OCI-LY7 (cell line): ENCODE measurements at places on chromosomes 3 and 15. TPM values are rescaled to one million over a fixed set of nuclear protein-coding genes. Genes with fewer than 3 reads are reported as not detected.

The SETD2 gene
- 74.5 and 79.3 TPM in 2 replicates for total RNA-seq

The CCDC54 gene
- not detected in 2 replicates for total RNA-seq

DNA sequence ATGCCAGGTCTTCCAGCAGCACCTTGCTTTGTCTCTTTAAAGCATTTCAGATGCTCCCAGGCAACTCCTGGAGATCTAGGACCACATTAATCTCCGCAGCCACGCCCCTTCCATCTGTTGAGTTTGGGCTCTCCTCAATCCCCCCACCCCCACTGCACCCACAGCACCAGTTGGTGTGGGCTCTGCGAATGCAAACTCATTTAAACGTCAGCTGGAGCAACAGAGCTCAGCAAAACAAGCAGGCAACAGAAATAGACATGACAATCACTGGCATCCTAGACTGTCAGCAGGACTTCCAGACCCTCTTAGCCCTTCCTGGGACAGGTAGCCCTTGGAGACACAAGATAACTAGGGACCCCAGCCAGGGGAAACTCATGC lies 106.9 kb downstream of the LSM3 start:
- DNase-seq = no peak

The OR5K2 gene
- total RNA-seq = not detected in 2 replicates

DNA sequence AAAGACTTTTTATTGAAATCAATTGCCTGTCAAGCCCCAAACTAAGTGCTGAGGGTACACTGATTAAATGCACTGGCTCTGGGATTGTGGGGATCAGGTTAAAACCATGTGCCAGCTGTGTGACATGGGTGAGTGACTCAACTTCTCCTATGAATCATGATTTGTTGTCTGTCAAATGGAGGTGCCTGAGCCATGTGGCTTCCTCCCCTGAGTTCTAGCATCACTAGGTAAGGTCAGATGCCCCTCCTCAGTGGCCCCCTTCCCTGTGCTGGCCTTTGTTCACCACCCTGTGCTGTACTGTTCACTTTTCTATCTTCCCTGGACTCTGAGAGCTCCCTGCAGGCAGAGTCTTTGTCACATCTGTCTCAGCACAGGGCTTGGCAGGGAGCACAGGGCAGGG lies 43.6 kb upstream of the ATP2B2 start:
- DNase-seq = no peak

GRCh38 chr15:94322141-94322540 lies 90.8 kb downstream of the MCTP2 start:
- DNase-seq = no peak

- no peak for DNase-seq
Observed at GRCh38 chr3:153528473-153528872, 366.4 kb downstream of the RAP2B start.

The PLIN1 gene
- 0.19 and 0.46 TPM in 2 replicates for total RNA-seq

DNA sequence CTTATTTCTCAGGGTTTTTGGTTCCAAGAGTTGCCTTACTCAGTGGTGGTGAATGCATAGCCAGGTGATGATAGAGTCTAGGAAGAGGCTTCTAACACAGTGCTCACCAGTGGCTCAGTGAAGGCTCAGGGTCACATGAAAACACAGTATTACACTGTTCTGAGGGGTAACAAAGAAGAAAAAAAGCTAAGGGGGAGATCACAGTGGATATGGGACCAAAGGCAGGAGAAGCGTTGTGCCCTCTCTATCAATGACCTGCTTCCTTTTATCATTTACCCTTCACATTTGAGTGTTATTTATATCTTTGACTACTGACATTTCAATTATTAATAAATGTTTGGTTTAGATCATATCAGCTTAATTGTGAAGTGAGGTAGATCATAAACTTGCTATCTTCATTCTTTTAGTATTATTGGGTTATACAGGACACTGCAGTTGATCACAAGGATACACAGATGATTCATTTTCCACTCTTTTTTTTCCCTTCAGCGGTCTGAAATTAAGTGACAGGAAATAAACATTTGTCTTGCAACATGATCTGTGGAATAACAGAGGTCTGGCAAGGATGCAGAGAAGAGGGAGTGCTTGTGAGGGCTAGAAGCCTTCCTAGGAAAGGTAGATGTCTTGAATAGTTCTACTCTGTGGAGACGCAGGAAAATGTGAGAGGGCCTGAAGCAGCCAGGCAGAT lies 171.7 kb downstream of the C3orf38 start:
- DNase-seq = no peak

GRCh38 chr3:173865900-173866498 lies 468.5 kb downstream of the NLGN1 start:
- DNase-seq = no peak

GRCh38 chr15:38860253-38860652 lies 295.6 kb upstream of the RASGRP1 start:
- no peak for DNase-seq

GRCh38 chr3:182258538-182259177 lies 534.6 kb upstream of the ATP11B start:
- peak; percentile 65 for DNase-seq

DNA sequence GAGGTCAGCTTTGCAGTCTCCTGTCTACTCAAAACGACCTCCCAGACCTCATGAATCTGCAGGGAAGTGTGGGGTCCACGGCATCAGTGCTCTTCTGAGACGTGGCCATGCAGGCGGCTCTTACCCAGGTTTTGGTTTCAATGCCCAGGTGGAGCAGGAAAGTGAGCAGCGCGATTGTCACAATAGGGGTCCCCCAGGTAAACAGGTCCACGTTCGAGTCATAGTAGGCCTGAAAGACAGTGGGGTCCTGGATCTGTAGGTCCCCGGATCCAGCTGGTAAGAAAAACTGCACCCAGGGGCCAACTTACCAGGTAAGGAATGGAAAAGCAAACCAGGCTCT lies 182.5 kb downstream of the ATP10A start:
- no peak for DNase-seq

DNA sequence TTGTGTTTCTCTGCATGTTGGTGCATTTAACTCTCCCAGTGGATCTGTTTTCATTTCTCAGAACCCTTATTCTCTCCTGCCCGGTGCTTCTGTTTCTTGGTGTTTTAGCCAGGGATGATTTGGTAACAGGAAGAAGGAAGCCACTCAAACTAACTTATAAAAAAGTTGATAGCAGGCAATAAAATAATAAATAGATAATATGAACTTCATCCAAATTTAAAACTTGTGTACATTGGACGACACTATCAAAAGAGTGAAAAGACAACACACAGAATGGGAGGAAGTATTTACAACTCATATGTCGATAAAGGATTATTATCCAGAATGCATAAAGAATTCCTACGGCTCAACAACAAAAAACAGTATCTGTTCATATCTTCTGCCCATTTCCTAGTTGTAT lies 37.3 kb upstream of the CHRNA7 start:
- no peak for DNase-seq

The DUOX2 gene
- total RNA-seq = 0.06 TPM in 1 of 2 replicates, not detected in the other

The ZBBX gene
- total RNA-seq = not detected in 2 replicates

DNA sequence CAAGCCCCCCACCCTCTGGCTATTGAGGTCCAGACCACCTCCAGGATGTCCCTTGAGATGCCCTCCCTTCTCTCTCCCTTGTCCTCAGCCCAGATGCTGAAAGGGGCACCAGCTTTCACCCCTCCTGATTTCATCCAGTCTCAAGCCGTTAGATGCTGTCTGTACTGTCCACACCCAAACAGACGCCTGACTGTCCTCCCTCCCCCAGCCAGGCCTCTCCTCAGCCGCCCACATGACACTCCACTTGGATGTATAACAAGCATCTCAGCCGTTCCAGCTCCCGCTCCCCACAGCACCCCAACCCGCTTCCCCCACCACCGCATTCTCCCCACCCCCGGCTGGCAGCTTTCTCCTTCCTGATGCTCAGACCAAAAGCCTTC lies 25.0 kb upstream of the CYP11A1 start:
- no peak for DNase-seq

The NR2F2 gene
- total RNA-seq = not detected in 2 replicates

DNA sequence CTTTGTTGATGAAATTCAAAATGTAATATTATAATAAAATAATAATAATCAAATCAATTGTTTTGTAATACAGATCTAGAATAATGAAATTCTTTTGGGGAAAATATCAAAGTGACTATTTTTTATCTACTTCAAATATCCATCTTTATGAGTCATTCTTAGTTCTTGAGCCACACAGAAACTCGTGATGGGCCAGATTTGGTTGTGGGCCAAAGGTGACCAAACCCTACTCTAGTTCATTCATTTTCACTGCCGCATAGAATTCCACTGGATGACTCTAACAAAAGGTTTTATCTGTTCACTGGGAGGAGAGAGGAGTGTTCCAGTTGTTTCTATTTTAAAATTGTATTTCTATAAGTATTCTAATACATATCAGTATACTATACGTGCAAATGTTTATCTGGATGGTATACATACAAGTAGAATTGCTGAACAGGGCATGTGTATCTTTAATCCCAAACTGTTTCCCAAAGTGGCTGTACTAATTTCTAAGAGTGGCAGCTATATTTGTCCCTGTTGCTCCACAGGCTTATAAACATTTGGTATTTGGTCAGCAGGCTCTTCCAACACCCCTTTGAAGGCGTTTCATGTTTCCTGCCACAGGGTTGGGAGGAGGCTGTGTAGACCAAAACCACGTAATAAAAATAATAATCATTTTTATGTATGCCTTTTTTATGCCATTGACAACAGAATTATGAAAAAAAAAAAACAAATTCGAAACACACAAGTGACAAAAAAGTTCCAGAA lies 7.3 kb upstream of the RTP3 start:
- DNase-seq = no peak

DNA sequence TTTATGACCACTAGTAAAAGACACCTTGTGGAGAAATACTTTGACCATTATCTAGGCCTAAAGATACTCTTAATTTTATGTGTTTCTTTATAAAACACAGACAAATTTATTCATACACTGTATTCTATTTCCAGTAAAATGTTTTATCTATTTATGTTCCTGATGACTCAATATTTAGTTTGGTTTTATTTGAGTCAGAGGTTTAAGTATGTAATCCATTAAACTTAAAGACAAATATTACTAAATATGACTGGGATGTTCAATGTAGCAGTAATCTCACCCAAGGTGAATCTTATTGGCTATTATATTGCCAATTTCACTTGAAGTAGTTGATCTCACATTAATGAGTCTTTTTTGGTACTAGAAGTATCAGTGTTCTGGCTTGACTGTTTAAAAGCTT lies 799.7 kb downstream of the CADM2 start:
- DNase-seq = no peak

GRCh38 chr3:184168363-184169120 lies 6.1 kb upstream of the AP2M1 start:
- no peak for DNase-seq

DNA sequence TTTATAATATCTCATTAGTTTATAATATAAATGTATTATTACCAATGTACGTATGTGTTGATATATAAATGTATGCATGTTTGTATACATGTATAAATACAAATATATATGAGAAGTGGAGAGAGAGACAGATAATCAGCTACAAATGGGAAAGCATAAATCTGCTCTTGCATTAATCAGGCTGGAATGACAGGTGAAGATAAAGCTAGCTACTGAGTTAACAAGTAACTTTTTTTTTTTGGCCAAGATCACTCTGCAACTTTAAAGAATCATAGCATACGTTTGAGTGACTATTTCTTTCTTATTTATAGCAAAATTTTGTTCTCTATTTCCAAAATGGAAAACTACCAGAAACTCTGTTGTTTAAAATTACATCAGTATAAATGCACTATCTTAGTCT lies 422.8 kb downstream of the SI start:
- no peak for DNase-seq
